ENCODE measurements at places on chromosomes 2 and 18.

GRCh38 chr2:225797394-225797793, 397.9 kb downstream of the NYAP2 start:
- no peak for DNase-seq

DNA sequence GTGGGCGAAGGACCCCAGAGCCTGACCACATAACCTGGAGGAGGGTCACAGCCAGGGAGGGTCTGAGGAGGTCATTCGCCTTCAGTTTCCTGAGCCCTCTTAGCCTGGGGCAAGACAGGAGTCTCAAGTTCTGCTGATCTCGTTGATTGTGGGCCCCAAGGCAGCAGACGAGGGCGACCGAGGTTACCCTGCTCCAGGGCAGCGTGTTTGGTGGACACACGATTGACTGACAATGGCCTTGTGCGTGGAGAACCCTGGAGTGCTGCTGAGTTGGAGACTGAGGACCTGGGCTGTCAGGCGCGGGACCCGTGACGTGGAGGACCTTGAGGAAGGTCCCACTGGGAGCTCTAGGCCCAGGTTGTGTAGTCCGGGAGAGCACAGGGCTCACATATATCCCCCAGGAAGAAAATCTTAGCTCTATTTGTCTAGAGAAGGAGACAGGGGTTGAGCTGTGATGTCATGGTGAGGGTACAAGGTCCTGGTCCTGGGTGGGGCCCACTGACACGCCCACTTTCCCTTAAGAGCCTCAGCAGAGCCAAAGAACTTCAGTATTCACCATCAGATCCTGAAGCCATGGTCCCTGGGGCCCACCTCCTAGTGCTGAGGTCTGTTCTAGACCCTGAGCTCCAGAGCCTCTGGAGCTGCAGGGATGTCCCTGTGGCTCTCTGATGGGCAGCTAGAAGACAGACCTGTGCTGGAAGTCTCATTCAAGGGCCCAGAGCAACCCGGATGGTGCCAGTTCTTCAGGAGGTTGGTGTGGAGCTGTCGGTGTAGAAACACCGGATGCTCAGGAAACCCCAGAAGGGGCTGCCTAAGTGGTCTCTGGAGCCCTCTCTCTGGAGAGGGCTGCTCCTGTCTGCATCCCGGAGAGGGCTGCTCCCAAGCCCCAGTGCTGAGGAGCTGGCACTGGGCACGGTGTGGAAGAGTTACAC, 53.1 kb downstream of the DYSF start:
- no peak for DNase-seq

DNA sequence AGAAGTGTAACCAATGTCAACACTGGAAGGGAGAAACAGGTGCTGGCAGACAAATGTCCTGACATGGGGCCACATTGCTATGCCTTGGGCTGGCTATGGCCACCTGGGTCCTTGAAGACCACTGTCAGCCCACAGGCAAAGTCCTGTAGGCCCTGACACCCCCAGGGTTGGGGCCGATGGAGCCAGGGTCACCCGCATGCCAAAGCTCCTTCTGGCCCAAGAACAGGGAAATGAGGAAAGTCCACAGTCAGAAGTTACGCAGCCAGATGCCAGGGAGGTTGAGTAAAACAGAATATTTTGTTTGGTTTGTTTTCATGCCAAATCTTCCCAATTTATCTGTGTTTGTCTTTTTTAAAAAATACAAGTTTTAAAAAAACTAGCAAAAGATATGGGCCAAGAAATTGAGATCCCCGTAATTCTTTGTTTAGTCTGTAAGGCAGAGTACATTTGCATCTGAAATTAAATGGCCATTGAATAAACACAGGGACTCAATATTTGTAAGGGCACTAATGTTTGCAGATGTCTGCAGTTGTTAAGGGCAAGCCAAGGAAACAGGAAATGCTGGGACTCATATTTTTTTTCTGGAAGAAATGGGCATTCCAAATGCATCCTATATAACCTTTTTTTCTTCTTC, 186.4 kb downstream of the FAM210A start:
- no peak for DNase-seq

GRCh38 chr2:45743531-45744396, 92.3 kb downstream of the PRKCE start:
- DNase-seq: no peak

GRCh38 chr18:35267809-35268208, 22.2 kb downstream of the ZSCAN30 start:
- DNase-seq: no peak

GRCh38 chr18:56804395-56804794, 153.2 kb downstream of the WDR7 start:
- DNase-seq: no peak

DNA sequence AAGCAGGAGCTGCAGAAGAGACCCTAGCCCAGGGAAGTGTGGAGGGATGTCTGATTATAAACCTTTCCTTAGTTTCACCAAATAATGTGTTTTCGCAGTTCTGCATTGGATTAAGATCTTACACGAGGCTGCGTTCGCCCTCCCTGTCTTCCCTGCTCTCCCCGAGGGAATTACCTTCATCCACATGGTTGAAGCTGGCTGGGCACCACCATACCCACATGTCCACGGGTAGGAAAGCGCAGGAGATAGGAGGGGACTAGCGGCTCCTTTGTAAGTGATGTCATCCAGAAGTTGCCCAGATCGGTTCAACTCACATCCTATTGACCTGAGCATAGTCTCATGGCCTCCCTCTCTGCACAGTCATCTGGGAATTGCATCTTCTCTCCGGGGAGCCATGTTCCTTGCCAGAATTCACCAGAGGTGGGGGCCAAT, 1.1 kb downstream of the TTL start:
- peak; percentile 34 for DNase-seq

DNA sequence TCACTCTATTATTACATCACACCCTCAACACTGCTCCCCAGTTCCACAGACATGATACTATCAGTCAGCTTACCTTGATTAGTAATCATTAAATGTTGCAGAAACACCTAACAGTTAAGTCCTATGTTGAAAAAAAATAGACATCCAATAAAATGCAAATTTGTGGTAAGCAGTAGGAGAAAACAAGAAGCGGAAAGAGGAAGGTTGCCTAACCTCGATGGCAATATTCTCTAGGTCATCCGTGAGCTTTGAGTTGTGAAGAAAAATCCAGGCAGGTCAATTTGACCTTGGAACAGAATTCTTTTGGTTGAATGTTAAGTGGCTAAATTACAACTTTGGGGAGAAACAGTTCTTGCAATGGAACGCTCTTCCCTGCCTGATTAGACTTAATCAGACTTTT, 264.4 kb downstream of the AFF3 start:
- no peak for DNase-seq

DNA sequence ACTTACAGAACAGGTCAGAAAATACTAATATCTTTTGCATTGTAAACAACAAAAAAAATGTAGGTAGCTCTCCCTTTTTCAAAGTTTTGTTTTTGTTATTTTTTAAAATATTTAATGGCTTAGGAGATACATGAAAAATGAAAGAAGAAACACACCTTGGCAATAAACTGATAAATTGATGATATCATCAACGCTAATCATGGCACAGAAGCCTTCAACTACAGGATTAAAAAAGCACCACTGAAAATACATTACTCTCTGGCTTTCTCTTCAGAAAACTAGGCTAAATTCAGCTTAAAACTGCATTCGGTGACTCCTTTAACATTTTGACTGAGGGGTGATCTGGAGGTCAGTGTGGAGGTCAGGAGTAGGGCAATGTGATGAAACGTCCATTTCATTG, 1018.8 kb upstream of the FANCL start:
- no peak for DNase-seq

DNA sequence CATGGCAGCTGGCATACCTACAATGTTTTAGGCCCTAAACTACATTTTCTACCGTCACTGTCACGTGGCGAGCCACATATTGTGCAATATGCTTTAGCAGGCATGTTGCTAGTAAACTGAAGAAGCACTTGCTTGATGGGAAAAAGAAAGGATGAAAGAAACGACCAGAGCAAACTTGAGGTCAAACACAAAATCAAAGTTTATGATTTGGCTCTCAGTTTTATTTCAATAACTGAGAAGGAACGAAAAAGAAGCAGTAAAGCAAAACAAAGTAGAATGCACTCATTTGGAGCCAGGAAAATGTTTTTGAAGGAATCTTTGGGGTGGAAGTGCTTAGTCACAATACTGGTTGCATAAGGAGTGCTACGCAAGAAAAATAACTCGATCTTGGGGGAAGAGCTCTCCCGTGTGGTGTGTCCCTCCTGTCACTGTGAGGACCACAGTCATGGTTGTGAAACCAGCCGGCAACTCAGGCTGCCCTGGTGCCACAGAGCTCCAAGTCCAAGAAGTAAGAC, 349.8 kb downstream of the RBM43 start:
- no peak for DNase-seq

GRCh38 chr2:158753641-158754611, 41.2 kb upstream of the DAPL1 start:
- peak; percentile 82 for DNase-seq

GRCh38 chr2:96533292-96534073, 3.1 kb upstream of the ARID5A start:
- DNase-seq: no peak

GRCh38 chr2:240106765-240107476, 29.2 kb downstream of the COPS9 start:
- no peak for DNase-seq

GRCh38 chr2:203327901-203328759, at the start of gene ABI2:
Gene ABI2, plus strand, starts transcription at chr2:203328394. Its CDS starts 121 bp downstream, at chr2:203328515.
- peak; percentile 97 for DNase-seq

DNA sequence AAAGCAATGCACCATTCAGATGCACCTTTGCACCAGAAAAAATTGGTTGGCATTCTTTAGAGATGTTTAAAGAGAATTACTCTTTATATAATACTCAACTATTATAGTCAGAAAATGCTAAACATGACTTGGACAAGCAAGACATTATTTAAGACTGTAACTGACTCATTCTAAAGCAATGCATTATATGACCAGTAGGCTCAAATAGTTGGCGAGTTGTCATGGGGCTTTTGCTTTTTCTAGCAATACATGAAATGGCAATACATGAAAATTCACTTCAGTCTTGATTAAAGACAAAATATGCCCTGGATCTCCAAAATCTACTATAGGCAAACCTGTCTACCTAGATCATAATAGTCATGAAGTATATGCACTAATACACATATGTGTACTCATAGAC, 216.9 kb upstream of the VWC2L start:
- no peak for DNase-seq

- DNase-seq: no peak
Observed at GRCh38 chr2:217337771-217338170, 477.9 kb upstream of the TNP1 start.

GRCh38 chr2:97751752-97752151, 38.4 kb downstream of the ZAP70 start:
- DNase-seq: peak; percentile 52

DNA sequence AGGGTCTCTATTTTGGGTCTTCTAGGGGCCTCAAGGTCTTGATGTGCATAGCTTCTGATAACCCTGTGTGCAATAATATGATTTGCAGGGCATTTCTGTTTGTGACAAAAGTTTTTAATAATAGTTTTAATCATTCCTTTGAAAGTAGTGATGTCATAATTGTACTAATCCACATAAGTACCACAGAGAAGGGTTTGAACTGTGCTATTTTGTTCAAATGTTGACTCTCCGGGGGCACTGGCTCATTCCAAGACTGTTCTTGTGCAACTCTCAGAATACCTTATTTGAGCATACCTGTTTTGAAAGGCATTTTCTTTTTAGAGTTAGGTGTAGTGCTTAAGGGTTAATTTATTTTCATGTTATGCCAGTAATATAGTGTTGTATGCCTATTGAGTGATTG, 41.6 kb downstream of the PLEKHB2 start:
- no peak for DNase-seq

DNA sequence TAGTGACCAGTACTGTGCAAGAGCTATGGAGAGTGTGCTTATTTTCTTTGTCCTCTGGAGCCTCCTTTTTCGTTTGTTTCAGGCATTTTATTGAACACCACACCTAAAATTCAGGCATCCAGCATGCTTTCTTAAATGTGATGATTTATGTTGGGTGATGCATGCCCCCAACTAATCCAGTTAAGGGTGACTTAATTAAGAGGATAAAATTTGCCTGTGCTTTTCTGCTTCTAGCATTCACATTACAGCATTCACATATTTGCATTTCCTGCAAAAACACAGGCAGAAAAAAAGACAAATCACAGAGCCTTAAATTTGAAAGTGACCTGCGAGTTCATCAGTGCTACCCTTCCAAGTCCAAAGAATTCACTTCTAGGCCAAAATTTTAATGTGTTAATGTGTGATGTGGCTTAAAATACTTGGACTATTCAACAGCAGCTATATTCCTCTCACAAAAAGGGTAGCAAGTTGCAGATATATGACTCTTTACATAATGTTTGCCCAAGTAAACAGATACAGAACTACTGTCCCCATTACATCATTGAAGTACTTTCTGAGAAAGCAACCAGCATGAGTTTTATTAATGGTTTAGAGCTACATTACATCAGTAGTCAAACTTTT, 286.5 kb downstream of the THSD7B start:
- no peak for DNase-seq

GRCh38 chr2:60822987-60823386, 58.4 kb upstream of the REL start:
- no peak for DNase-seq

DNA sequence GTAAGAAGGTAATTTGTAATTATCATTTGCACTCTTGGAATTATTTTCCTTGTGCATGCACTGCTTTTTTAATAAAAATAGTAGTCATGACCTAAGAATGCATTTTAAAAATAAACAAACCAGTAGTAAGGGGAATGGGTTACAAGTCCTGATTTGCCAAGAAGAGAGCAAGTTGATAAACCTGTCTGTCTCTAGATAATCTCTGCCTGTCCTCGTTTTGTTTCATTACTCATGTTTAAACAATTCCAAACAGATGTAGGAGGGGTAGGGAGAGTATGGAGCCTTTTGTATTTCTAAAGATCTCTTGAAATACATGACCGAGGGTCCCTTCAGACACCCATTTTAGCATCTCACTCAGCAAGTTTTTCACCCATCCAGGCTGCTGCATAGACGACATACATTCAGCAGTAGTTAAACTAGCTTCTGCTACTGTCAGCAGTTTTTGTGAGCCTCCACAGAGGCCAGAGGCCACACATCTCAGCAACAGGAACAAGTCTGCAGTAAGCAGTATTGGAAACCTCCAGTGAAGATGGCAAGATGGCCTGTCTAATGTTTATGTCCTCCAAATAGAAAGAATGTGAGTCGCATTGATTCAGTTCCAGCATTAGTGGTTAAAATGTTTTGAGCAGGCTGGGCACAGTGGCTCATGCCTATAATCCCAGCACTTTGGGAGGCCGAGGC, 2.3 kb upstream of the EXOC6B start:
- no peak for DNase-seq

DNA sequence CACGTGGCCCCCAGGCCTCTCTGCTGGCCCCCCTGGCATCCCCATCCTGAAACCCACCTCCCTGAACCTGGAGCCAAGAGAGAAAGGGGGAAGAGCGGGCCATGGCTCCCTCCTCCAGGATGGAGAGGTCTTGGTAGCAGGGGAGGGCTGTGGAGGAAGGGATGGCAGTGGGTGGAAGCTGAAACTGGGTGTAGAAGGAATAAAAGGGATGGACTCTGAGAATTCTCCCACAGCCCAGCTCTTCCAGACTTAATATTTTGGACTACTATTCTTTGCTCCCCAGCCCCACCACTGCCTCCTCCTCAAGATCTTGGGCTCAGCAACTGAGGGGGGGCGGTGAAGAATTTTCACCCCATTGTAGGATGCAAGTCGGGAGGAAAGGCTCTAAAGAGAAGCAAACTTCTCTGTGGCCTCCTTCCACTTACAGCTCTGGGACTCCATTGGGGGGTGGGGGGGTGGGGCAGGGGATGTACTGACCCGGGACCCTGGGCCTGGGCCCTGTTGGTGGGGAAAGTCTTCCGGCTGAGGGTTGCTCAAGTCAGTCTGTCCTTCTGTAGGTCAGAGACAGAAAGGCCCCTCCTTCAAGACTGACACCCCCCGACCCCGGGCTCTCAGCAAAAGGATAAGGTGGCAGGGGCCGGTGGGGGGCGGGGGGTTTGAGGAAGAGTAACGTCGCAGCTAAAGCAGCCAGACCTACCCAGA, 501 bp downstream of the TNS1 start:
- DNase-seq: no peak
